Non-pigmented ciliary epithelial cell (primary cell): ENCODE measurements at places on chromosomes 3 and 15.

GRCh38 chr15:48358229-48359152 is 27.3 kb downstream of the DUT start:
- no peak for DNase-seq

DNA sequence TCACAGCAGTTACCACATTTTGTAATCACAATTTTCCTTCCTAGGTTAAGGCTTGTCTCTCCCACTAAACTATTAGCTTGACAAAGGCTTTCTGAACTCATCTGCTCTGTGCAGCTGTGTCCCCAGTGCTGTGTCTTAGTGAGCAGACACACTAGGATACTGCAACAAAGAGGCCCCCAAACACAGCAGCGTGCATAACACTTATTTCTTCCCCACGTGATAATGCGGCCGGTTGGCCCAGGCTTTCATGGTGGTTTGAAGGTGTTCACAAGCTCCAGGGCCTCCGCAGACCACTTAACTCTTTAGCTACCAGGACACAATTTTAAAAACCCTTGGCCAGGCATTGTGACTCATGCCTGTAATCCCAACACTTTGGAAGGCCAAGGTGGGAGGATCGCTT is 2.2 kb upstream of the HDAC11 start:
- DNase-seq = no peak

DNA sequence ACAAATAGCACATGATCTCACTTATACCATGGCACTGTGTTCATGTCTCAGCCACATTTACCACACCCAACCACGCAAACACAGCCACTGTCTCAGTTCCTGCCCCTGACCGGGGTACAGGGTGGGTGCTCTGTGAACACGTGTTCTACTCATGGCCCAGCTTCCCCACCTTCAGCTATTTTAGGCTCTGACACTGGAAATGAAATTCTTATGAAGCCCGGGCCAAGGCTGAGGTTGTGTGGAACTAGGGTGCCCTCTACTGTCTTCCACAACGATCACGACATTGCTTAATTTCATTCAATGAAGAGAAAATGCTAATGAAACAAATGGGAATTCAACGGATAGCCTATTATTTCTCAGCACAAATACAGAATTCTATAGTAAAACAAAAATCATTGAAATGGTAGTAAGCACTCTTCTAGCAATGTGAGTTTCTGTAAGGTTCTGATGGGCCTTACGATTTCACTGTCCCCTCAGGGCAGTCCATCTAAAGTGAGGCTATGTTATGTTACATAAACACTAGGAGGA is 2.1 kb upstream of the GABRA5 start:
- DNase-seq = peak; percentile 18

DNA sequence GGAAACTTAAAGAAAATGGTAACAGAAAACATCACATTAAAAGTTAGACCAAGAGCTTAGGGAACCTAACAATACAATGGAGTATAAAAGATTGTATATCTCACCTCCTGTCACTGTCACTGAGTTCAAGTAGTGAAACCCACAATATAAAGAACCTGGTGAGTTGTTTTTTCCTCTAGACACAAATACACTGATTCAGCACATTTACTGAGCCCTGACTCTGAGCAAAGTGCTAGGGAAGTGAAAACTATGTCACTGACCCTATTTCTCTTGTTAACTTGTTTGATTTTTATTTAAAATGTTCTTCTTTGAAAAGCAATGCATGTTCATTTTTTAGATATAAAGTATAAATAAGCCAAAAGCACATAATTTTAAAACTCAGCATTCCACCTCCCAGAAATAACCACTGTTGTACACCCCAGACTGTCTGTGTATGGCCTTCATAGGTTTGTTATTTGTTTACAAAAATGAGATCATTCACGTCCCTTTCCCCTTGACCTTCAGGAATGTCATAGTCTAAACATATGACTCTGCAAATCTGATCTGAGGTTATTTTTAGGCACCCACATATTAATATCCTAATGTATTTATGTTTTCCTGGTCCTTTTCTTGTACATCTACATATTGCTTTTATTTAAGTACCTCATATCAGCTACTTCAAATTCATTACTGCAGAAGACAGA is 69.2 kb upstream of the CSTA start:
- DNase-seq = no peak

GRCh38 chr3:45148921-45149320 is 2.7 kb upstream of the CDCP1 start:
- DNase-seq = no peak

- no peak for DNase-seq
Measured at GRCh38 chr3:171206283-171206682, 179.8 kb upstream of the SLC2A2 start.
